Stimulated activated CD4-positive, alpha-beta T cell treated with anti-CD3 and anti-CD28 coated beads, TNF-alpha, amount 100 ng/mL, for 24 hours (primary cell): ENCODE measurements at places on chromosomes 4 and X.
A peak's percentile ranks its signal among the peaks of the same experiment; 100 is the strongest.

DNA sequence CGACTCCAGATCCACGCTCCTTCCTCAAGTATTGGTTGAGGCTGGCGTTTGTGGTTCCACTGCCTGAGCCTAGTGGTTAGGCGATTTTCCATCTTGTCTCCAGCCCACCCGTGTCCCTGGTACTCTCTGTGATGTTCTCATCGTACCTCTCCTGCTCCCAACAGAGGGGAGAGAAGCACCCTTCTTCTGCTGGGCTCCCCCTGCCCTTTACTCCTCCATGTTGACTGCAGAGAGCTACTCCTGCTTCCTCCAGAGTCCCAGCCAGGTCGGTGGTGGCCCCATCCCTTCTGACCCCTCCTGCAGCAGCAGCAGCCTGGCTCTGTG is 164.0 kb upstream of the BCOR start:
- no peak for DNase-seq

GRCh38 chr4:15400226-15400625 is 27.6 kb upstream of the C1QTNF7 start:
- DNase-seq: no peak

DNA sequence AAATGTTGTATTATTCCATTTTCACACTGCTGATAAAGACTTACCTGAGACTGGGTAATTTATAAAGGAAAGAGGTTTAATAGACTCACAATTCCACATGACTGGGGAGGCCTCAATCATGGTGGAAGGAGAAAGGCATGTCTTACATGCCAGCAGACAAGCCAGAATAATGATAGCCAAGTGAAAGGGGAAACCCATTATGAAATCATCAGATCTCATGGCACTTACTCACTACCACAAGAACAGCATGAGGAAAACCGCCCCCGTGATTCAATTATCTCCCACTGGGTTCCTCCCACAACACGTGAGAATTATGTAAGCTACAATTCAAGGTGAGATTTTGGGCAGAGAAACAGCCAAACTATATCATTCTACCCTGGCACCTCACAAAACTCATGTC is 2535.1 kb downstream of the ARAP2 start:
- no peak for DNase-seq

DNA sequence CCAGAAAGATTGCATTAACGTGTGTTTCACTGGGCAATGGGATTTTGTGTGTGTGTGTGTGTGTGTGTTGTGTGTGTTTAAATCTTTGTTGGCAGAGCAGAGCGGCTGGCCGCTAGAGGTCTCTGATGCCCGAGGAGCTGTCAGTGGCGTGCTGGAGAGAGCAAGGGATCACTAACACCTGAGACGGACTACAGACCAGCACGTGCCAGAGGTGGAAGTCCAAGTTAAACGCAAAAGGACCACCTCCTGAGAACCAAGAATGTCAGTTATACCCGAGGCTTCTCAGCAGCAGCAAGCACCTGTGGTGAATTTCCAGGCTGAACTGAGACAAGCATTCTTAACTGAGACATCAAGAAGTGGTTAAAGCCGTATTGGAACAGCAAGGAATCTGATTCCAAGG is 9.0 kb upstream of the SLC25A14 start:
- no peak for DNase-seq

DNA sequence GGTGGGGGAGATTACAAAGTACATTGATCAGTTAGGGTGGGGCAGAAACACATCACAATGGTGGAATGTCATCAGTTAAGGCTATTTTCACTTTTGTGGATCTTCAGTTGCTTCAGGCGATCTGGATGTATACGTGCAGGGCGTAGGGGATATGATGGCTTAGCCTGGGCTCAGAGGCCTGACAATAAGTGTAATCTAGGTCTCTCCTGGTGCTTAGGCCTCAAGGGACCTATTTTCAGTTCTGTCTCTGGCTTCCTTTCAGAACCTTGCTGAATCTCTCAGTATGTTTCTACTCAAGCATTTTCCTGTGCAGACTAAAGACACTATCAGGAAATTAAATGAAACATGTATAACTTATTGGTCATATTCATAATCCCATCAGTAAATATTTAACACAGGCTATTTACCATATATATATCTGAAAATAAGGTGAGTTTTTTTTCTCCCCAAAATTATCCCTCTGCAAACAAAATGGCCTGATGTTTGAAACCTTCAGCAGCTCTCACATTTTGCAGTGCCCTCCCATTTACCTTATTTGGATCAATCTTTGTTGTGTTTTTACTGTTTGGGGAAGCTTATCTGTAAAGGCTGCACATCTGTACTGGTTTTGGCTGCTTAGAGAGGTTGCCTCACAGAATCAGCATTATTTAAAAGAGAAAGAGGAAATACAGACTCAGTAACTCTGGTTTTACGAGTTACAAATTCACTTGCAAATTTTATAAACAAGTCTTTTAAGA is 2.3 kb upstream of the ZCCHC4 start:
- no peak for DNase-seq

DNA sequence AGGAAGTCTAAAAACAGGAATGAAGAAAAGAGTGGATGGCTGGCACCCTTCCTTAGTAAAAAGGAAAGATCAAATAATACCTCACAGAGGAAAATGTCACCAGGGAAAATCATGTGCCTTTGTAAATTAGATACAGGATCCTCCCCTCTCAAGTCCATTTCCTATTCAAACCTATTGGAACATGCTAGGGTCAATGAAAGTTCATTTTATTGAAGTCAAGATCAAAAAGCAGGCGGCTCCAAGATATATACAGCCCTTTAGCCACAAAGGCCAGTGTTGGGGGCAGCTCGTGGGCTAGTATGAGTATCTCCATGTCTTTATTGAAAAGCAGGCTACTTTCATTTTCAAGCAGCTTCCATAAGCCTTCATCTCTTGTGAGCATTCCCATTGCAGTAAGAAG is 141.1 kb downstream of the QDPR start:
- DNase-seq: no peak

DNA sequence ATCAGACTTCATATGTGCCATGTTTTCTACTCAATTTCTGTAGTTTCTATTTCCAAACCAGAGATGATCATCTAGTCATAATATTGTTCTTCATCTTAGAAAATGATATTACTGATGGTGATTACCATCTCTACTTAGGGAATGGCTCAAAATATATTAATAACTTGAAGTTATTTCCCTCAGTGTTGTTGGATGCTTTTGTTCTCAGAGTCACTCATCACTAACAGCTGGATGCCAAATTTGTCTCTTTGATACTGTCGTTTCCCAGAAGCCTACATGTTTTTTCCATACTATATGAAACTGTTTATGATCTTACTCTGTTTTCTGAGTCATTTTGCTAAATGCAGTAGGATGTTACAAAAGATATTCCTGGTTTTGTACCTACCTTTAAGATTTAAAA is 8.9 kb downstream of the PGAM4 start:
- no peak for DNase-seq

DNA sequence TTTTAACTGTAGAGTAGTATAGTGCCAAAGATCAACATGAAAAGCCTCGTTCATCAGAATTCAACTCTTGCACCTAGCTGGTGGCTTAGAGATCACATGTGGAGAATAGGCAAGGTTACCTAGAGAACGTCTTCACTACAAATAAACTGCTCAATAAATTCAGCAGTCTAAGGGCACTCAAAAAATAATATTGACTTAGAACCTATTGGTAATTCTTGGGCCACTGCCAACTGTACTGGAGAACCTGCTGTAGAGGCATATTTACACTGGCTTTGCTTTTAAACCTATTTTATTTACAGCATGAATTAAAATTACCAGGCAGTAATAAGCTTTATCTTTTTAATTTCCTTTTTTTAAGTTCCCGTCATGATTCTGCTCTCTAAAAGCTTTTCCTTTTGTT is 343.7 kb downstream of the PDHA2 start:
- DNase-seq: no peak

- no peak for DNase-seq
Observed at GRCh38 chr4:138263247-138263816, 21.2 kb upstream of the SLC7A11 start.

- no peak for DNase-seq
Observed at GRCh38 chr4:182812916-182813315, 104.3 kb downstream of the DCTD start.

DNA sequence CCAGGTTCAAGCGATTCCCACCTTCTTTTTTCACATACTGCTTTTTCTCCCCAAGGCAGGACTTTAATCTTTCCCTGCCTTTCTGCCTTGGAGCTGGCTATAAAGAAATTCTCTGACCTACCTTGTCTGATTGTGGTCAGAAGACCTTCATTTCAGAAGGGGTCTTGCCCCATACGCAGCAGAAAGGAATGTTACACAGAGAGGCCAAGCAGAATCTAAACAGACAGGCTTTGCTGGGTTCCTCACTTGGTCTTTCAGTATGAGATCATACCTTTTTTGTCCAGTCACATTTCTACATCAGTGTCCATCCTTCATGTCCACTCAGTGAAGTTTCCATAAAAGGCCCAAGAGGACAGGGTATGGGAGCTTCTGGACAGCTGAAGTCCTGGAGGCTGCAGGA is 108.3 kb upstream of the RBPJ start:
- DNase-seq: no peak

DNA sequence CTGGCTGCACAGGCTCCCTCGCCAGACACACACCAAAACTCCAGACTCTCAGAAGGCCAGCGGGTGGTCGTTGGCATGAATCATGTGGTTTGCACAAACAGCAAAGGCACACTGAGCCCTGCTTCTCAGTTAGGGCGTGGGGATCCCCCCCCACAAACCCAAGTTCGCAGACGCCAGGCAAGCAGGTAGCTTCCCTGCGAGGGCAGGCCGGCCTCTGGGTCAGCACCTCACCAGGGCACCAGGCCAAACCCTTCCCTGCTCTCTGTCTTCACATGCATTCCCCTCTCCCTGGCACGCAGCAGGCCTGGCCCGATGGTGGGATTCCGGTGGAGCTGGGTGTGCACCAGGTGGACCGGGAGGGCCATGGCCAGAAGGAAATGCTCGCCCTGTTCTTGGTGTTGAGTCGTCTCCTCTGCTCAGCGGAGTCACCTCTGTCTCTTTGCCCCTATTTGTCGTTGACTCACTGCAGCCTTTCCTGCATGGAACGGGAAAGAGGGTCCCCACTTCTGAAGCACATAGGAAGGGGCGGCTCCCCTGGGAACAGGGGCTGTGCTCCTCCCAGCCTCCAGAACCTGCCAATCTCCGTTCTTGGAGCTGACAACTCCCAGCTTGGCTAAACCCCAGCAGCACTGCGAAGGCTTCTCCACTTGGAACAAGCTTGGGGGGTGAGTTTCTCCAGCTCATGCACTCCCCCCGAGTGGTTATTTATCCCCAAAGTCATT is 51.4 kb downstream of the SORCS2 start:
- no peak for DNase-seq

- DNase-seq: no peak
Observed at GRCh38 chr4:157992038-157992705, 180.7 kb downstream of the GASK1B start.

GRCh38 chr4:158845311-158846041 is 76.7 kb downstream of the FNIP2 start:
- DNase-seq: no peak

DNA sequence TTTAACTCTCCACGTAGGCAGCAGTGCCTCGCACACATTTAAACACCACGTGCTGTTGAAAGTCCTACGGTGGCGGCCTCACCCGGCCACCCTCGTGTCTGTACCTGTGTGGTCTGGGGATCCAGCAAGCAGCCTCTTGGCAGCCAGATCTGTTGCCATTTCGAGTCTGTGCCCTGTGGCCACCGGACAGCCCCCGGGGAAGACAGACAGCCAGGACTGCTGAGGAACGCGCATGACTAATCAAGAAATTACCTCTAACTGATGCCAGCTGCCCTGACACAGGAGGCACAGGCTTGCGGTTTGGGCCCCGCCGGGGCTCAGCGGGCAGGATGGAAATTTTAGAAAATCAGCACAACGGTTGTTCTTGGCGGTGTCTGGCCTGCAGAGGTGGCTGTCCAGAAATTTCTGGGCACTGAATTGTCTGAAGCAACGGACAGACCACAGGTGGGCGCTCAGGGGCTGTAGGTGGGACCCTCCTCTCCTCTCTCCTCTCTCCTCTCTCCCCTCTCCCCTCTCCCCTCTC is 15.6 kb upstream of the ASMTL start:
- DNase-seq: peak; percentile 72

DNA sequence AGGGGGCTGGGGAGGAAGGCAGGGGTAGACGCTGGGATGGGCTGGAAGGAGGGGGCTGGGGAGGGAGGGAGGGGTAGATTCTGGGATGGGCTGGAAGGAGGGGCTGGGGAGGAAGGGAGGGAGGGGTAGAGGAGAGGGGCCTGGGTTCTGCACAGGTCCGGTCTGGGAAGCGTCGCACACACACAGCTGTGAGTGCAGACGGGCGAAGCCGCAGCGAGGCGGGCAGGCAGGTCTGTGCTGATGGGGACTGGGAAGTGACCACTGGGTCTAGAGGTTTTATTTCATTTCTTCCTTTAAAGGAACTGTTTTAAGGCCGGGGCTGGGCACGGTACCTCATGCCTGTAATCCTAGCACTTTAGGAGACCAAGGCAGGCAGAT is 69.1 kb upstream of the MXD4 start:
- DNase-seq: no peak

DNA sequence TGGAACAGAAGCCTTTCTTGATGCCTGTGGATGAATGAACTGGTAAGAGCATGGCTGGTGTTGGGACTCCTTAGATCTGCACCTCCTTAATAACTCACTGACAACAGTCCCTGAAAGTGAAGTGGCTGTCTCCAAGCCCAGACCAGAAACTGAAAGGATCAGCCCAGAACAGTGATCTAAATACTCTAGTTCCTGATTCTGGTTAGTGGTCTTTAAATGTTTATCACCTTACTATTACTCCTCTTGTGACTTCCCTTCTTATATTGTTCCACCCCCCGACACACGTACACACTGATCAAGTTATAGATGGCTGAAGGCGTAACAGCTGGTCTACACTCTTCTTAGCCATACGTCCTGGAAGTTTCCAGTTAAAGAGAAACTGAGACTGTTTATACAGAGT is 33.8 kb upstream of the ARMCX2 start:
- no peak for DNase-seq

DNA sequence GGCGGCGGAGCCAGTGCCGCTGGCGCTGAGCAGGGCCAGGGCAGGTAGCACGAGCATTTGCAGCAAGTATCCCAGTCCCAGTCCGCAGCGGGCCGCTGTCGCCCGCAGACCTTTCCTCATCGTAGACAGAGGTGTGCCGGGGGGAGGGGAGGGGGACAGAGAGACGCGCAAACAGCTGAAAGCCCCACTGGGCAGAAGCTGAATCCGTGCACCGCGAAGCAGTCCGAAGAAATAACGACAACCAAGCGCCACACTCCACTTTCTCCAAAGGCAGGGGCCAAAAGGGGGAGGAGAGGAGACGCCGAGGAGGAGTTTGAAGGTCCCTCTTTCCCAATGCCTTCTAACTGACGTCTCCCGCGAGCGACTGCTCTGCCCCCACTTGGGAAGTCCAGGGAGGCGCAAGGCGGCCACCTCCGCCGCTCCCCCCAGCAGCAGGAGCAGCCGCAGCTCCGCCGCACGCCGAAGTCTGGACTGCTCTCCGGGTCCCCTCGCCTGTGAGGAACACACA is at the start of gene UNC5C:
Gene UNC5C, minus strand, starts transcription at position 236 of the 508 bp plus-strand sequence.
- no peak for DNase-seq

DNA sequence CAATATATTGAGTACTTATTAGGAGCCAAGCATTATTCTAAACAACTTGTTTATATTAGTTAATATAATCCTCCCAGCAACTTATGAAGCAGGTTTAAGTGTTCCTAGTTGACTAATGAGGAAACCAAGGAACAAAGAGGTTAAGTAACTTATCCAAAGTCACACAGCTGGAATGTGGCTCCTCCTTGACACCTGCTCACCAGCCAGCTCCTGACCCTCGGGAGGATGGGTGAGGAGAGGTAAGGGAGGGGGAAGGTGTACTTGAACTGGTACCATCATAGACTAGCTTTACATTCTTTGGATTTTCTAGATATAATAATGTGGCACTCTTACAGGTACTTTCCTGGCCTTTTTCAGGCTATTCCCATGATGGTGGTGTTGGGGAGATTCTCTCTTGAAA is 50.7 kb downstream of the ARHGEF38 start:
- no peak for DNase-seq

- DNase-seq: no peak
Observed at GRCh38 chr4:67452100-67452845, 93.0 kb downstream of the CENPC start.
